ENCODE measurements at places on chromosomes 3 and 15. TPM values are rescaled to one million over a fixed set of nuclear protein-coding genes. Genes with fewer than 3 reads are reported as not detected.

DNA sequence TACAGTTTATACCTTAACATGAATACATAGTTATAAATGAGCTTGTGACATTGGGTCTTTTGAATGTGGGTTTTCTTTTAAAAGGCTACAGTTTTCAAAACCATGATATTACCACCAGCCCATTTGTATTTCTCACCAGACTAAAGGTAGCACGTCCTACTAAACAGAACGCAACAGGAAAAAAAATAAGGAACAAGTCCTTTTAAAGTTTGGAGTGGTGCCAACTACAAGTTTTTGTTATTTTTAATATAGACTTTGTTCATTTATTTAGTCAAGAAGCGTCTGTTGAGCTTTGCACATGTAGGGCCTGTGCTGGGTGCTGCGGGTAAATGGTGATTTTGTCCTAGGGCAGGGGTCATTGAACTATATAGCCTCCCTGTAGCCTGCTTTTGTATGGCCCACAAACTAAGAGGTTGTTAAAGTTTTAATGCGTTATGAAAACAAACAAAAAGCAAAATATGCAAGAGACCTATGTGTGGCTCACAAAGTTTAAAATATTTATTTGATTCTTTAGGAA, 164.4 kb downstream of the GHSR start:
- H3K36me3 ChIP-seq, result peaks cover 80% of the 10 kb centered on the region
- H3K27ac ChIP-seq, result no peak overlapping the region
- H3K4me1 ChIP-seq, result peaks cover 4% of the 10 kb centered on the region
- peak; percentile 52 for DNase-seq
- H3K27me3 ChIP-seq, result no peaks in the 10 kb centered on the region

DNA sequence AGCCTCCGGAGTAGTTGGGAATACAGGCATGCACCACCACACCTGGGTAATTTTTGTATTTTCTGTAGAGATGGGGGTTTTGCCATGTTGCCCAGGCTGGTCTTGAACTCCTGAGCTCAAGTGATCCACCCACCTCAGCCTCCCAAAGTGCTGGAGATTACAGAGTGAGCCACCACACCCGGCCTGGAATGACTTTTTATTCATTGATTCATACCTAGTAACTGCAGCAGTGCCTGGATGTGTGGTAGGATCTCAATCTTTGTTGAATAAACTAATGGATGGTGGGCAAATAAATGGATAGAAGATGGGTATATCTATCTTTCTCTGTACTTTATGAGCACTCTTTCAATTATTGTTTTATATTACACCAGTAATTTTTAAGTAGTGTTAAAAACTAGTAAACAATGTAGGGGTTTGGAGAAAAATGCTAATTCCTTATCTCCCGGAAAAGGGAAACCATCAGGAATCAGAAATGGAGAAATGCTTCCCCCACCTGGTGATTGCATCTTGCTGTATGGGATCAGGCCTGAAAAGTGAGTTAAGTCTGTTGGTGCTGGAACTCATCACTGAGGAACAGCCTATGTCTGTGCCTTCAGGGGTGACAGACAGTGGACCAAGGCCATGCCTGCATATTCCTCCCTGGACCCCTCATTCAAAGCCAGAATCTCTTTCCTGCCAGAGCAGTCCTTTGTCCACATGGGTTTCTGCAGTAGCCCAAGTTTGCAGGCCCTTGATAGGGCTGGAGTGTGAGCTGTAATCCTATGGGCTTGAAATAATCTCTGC, 161.0 kb upstream of the CTDSPL start:
- no peaks in the 10 kb centered on the region for H3K27me3 ChIP-seq
- H3K36me3 ChIP-seq, result no peaks in the 10 kb centered on the region
- no peak for DNase-seq
- no peak overlapping the region for H3K4me3 ChIP-seq
- H3K4me1 ChIP-seq, result peaks cover 2% of the 10 kb centered on the region
- no peak overlapping the region for H3K27ac ChIP-seq

GRCh38 chr3:187708696-187709095, 6.3 kb upstream of the RTP2 start:
- no peak overlapping the region for H3K27ac ChIP-seq
- H3K4me1 ChIP-seq, result no peaks in the 10 kb centered on the region
- no peak overlapping the region for H3K4me3 ChIP-seq
- H3K36me3 ChIP-seq, result no peaks in the 10 kb centered on the region
- no peaks in the 10 kb centered on the region for H3K27me3 ChIP-seq

DNA sequence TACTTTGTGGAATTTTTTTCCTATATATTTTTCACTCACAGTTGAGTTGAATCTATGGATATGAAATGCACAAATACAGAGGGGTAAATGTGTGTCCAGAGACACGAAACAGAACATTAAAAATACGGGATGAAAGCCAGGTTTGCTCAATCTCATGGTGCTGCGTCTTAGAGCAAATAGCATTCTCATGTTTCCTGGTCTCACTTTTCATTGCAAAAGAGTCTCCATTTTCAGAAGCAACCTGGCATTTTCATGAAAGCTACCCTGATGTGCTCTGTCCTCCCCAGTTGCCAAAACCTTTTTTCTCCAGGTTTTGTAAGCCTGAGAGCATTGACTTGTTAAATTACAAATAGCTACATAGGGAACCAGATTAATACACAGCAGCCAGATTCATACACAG, 49.5 kb upstream of the MBNL1 start:
- H3K36me3 ChIP-seq, result no peaks in the 10 kb centered on the region
- H3K4me3 ChIP-seq, result peak overlapping the region; percentile 69
- DNase-seq, result peak; percentile 15

DNA sequence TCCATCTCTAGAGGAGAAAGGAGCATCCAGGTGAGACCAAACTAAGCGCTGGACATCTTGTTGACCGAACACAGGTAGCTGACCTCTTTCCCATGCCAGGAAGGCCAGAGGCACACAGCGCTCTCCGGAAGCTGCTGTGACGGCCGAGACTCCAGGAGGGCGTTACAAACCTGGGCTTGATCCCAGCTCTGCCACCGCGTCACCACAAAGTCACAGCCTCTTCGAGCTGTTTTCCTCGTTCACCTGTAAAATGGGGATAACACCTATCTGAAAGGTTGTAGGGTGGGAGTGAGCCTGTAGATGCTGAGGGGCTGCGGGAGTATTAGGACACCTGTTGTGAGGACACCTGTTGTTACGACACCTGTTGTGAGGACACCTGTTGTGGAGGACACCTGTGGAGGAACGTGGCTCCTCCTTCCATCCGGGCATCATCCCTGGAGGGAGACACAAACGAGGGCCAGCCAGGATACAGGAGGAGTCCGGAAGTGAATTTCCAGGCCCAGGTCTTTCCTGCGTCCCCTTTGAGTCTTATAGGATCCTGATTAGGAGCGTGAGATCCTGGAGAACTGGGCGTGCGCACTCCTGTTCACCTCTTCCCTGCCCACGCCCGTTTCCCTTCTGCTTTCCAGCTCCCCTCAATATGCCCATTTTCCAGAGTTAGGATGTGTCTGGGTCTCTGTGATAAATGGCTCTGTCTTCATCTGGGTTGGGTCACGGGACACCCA, 2.3 kb upstream of the MUC4 start:
- H3K4me1 ChIP-seq, result no peaks in the 10 kb centered on the region
- H3K36me3 ChIP-seq, result no peaks in the 10 kb centered on the region
- no peaks in the 10 kb centered on the region for H3K27me3 ChIP-seq
- no peak for DNase-seq
- no peak overlapping the region for H3K27ac ChIP-seq

- H3K36me3 ChIP-seq, result no peaks in the 10 kb centered on the region
- H3K27ac ChIP-seq, result no peak overlapping the region
- H3K4me1 ChIP-seq, result no peaks in the 10 kb centered on the region
- no peaks in the 10 kb centered on the region for H3K27me3 ChIP-seq
These were observed 152.7 kb downstream of the SUCNR1 start for GRCh38 chr3:152026033-152026556.

DNA sequence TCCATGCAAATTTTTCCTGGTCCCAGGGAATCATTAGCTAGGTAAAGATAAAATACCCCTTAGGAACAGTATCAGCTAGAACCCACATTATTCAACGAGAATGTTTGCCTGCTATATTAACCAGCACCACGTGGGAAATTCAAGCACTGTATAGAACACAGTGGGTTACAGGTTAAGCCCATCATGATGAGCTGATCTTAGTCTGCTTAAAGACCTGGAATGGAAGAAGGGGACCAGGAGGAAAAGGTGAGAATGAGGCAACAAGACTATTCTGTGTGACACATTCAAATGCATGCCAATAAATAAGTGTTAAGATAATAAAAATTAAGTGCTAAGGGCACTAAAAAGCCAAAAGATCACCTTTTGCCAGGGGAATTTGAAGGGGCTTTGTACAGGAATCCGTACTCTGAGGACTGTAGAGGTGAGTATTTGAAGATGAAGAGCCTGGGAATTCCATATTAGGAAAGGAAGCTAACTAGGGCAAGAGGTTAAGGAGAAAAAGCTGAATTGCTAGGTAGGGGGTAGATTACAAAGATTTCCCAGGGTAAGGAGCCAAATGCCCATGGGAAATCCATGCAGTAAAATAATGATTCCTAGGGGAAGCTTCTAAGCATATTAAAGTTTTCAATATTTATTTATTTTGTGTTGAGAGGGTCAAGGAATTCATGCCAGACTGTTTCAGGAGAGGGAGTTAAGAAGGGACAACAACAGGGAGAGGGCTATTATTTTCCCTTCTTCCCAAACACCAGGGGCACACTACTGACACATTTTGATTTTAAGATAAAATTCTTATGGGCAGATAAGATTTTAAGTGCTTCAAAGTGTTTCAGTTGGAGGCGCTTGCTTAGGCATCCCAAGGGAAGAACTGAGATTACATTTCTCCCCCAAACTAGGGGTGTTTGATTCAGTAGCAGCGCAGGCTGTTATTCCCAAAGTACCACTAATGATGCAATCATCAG, 2.3 kb upstream of the MED12L start:
- peaks cover 26% of the 10 kb centered on the region for H3K4me1 ChIP-seq
- DNase-seq, result no peak
- no peak overlapping the region for H3K27ac ChIP-seq

GRCh38 chr3:9897408-9898372, 5.0 kb upstream of the IL17RE start:
- peaks cover 7% of the 10 kb centered on the region for H3K4me1 ChIP-seq
- no peaks in the 10 kb centered on the region for H3K27me3 ChIP-seq
- no peak overlapping the region for H3K4me3 ChIP-seq
- H3K27ac ChIP-seq, result no peak overlapping the region
- peaks cover 16% of the 10 kb centered on the region for H3K36me3 ChIP-seq

DNA sequence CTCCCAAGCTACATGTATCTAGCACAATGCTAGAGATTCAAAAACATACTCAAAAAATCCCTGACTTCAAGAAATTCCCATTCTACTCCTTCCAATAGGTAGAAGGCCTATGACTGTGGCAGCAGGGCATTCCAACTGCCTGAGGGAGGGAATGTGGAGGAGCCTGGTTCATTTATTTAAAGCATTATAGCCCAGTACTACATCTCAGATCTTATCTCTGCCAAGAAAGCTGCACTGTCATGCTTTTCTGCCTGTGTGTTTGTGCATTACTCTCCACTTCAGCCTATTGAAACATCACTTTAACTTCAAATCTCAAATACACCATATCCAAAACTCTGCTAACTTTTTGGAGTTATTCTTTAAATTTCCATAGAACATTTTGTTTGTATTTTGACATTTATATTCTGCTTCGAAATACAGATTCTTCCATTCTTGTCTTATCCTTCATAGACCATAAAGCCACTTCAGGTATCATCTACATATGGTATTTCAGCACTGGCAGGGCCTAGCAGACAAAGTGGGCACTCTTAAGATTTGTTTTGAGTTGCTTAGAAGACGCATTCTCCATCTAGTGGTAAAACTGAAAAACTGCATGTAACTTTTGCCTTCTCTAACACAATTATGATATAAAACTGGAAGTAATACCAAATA, 59.1 kb upstream of the NEDD4 start:
- no peaks in the 10 kb centered on the region for H3K36me3 ChIP-seq
- no peaks in the 10 kb centered on the region for H3K4me1 ChIP-seq
- DNase-seq, result peak; percentile 16
- H3K27me3 ChIP-seq, result no peaks in the 10 kb centered on the region
- H3K4me3 ChIP-seq, result no peak overlapping the region

DNA sequence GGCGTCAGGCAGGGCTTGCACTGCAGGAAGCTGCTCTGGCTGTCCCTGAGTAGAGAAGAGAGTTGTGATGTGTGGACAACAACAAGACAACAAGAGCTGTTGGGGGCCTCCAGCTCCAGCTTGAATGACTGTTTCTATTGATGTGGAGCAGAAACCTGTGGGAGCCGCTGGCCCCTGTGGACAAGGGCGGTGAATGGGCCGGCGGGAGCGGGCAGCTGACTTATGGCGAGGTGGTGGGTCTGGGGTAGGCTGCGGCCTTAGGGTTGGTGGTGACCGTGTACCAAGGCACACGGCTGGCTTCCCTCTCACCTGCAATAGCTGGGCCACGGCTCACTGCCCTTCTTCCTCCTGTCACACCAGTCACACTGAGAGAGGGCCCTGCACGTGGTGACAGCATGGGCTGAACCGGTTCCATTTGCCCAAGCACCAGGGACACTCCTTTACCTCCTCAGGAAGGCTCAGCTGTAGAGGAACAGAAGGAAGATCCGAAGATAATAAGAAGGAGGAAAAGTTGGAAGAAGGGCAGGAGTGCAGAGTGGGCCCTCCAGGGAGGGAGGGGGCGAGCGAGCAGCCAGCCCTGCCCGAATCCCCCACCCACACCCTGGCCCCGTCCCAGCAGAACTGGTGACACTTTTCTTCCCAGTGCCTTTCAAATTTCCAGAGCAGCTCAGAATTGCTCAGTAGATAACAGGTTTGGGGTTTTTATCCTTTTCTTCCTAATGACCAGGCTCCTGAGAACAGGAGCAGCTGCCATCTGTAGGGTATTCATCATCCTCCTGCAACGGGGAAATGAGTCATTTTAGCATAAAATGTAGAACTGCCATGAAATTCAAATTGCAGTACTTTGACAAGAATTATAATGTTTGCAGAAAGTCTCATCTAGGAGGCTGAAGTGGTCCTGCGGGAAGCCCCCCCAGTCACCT, 136.9 kb downstream of the TJP1 start:
- no peaks in the 10 kb centered on the region for H3K4me1 ChIP-seq
- no peak overlapping the region for H3K4me3 ChIP-seq
- no peaks in the 10 kb centered on the region for H3K27me3 ChIP-seq

DNA sequence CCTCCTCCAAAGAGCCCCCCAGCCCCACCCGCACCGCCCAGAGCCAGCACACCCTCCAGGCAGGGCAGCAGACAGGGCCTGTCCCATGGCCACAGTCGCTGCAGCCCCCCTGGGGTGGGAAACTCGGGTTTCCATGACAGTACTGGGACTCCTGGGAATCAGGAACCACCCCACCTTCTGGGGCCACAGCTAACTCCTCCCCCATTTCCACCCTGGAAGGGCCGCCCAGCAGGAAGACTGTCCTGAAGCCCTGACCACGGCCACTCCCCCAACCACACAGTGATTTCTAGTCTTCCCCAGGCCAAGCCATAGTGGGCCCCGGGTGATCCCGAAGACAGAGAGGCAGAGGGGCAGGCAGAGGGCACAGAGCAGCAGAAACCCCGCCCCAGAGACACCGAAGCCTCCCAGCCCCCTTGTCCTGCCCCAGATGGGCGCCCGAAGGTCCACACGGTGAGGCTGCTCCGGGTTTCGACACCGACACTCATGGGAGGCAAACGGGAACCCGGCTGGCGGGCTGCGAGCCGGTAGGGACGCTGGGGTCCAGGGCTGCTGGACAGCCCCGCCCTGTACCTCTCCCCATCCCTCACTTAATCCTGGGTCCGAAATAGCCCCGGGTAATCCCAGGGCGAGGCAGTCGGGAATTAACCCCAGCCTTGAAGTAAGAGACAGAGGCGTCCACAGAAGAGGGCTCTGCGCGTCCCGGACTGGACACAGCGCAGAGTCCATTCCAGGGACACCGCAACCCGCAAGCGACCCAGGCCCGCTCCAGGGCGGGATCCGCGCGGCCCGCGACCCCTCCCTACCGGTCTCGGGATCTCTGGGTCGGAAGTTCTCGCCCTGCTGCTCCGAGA, 138.4 kb downstream of the NUP210 start:
- no peak overlapping the region for H3K27ac ChIP-seq
- H3K36me3 ChIP-seq, result no peaks in the 10 kb centered on the region
- DNase-seq, result no peak
- H3K4me3 ChIP-seq, result no peak overlapping the region
- no peaks in the 10 kb centered on the region for H3K4me1 ChIP-seq

The CPA3 gene
- polyA plus RNA-seq, result not detected

The EXD1 gene
- not detected for polyA plus RNA-seq

The IL20RB gene
- not detected for polyA plus RNA-seq
